ENCODE measurements at places on chromosomes 1 and 21.

DNA sequence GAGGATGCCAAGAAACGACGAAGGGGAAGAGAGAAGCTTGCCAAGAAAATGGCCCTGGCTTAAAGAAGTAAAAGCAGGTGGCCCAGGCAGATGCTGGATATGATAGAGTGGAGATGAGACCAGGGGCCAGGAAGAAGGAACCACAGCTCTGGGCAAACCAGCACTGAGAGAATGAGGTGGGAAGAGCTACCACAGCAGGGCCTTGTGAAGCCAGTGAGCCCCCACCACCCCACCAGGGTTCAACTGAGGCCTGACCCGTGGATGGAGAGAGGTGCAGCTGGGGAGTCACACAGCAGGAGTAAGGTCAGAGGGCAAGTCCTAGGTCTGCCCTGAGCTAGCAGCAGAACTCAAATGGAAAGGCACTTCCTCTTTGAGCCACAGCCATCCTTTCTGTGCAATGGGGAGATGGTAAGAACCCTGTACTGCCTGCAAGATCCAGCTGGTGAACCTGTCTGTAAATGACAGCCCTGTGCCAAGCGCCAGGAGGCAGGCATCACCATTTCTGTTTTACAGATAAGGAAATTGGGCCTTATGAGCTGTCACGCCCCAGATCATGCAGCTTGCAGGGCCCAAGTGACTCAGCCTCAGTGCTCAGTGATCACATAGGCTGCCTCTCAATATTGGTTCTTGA, 8.5 kb downstream of the SH3BGRL3 start:
- no peak for DNase-seq

DNA sequence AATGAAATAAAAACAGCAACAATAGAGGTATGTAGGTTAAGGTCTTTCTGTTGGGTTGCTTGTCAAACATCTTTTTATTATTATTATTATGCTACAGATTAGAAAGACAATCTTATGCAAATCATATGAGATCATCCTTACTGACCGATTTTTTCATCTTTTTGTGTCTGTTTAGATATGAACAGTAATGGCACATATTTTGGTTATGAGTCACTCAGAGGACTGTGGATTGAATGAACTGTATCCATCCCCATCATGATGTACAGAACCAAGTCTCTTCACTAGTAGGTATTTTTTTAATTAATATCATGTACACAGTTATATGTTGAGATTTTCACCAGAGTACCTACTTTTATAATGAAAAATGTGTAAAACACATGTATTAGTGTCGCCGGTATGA, 159.1 kb downstream of the CHRM3 start:
- no peak for DNase-seq

GRCh38 chr1:20660847-20661206, 342 bp downstream of the DDOST start:
- DNase-seq, result no peak

- no peak for DNase-seq
Observed at GRCh38 chr1:228180271-228180958, 14.8 kb downstream of the IBA57 start.

DNA sequence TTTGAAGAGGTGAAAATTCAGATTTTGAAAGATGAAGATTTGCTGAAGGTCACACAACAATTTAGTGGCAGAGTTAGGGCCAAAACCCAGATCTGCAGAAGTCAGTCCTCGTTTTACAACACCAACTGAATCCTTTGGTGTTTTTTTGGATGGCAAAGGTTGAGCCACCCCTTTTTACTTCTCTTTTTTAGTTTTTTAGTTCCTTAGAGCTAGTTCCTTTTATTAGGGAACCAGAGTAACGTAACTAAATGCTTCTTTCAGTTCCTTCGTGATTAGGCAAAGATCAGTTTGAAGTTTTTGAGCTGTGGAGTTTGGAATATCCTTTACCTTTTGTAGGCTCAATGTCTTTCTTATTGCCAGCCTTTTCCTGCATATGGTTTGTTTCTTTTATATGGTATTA, 67.9 kb upstream of the ARID1A start:
- DNase-seq, result no peak

GRCh38 chr1:40078512-40079333, 18.3 kb downstream of the PPT1 start:
- no peak for DNase-seq

GRCh38 chr1:6783221-6783620, 2.0 kb upstream of the CAMTA1 start:
- DNase-seq, result no peak

DNA sequence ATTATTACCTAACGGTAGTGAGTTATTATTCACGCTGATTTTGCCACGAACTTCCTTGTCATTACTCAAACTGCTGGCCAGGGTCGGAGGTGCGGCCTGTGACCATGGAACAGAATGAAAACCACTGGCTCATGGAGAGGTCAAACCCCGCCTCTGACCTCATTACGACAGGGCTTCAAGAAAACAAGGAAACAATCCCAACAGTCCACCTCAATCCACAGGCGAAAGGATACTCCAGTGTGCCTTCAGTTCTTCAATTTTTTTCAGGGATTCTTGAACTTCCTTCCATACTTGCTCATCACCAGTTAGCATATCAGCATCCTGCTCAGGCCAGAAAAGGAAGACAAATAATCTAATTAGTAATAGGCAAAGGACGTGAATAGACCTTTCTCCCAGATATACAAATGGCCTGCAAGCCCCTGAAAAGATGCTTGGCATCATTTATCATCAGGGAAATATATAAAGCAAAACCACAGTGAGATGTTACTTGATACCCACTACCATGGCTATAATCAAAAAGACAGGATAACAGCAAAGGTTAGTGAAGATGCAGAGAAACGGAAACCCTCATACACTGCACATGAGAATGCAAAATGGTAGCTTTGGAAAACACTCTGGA, 643.4 kb downstream of the SMYD3 start:
- DNase-seq, result no peak

DNA sequence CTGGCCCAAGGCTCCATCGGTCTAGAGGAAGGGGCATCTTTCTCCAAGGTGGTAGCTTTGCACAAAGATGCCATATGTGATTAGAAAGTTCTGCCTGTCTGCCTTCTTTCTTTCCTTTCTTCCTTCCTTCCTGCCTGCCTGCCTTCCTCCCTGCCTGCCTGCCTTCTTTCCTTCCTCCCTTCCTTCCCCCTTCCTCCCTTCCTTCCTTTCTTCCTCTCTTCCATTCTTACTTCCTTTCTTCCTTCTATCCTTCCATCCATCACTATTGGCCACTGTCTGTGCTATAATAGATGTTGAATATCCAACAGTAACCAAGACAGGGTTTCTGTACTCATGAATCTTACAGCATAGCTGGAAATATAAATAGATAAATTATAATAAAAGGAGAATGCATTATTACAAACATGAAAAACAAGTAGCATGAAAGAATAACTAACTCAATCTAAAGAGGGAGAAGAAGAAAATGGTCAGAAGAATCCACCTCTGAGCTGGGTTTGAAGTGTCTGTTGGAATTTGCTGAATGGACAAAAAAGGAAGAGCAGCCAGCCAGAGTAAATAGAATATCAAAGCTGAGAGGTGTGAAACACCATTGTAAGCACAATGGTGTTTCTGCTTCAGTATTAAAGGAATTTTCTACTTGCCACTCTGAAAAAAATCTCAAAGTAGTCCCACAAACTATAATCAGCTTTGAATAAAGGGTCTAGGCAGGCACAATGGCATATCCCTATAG, 250.6 kb upstream of the NR5A2 start:
- DNase-seq, result no peak

DNA sequence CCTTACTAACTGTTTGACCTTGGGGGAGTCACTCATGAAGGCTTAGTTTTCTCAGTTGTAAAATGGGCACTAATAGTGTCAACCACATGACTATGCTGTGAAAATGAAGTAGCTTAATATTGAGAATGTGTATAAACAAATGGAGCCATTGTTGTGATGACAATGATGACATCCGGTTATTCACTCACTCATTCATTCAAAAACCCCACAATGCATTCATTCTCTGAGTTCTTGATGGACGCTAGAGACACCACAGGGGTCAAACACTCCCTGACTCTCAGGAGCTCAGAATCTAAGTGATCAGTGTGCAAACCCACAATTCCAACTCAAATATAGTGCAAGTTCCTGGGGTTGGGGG, 138.9 kb downstream of the FOXD2 start:
- no peak for DNase-seq

DNA sequence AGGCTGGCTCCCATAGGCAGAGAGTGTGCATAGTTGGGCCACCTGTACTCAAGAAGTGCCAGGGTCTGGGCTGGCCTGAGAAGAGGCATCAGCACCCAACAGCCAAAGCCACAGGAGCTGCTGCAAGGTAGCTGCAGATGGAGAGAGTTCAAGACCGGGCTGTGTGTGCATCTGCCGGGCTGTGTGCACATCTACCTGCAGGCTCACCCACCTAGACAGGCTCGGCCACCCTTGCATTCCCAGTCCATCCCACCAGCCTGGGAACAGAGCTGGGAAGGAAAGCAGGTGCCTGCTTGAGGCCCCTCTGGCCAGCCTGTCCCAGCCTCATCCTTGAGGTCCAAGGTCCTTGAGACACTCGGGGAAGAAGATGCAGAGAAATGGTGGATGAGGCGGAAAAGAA, 194.4 kb upstream of the AJAP1 start:
- no peak for DNase-seq

All from stimulated activated CD4-positive, alpha-beta T cell treated with anti-CD3 and anti-CD28 coated beads, Interleukin-1b, Interleukin-23, amount 100 ng/mL, for 1 hour (primary cell).